ENCODE measurements at places on chromosomes 1 and 21.

- no peak for DNase-seq
Measured at GRCh38 chr1:2953688-2954285, 67.5 kb upstream of the ACTRT2 start.

DNA sequence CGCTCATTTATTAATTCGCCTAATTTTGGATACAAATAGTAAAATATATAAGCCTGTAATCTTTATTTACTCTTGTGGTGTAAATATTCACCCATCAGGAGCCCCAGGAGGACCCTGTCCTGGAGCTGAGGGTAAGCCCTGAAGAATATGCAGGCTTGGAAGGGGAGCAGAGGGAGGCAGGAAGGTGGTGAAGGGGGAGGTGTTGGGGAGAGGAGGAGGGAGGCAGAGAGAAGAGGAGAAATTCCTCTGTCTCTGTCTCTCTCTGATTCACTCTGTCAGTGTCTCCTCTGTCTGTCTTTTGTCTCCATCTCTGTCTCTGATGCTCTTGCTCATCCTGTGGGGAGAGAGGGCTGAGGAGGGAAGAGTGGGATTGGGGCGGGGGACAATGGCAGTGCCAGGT lies 2.8 kb upstream of the C4BPB start:
- DNase-seq = no peak

DNA sequence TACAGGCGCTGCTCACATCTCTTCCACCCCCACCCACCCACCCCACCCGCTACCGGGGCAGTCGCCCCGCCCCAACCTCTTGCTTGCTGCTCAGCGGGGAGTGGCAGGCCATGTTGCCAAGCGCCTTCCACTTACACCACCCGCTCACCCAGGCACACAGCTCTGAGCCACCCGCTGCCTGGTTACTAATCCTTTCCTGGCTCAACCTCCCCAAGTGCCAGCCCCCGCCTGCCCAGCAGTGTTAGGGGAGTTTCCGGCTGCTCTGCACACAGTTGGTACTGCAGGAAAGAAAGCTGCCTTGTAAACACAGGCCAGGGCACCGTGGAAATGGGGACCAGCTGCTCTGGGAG lies 56.2 kb downstream of the LACTBL1 start:
- no peak for DNase-seq

DNA sequence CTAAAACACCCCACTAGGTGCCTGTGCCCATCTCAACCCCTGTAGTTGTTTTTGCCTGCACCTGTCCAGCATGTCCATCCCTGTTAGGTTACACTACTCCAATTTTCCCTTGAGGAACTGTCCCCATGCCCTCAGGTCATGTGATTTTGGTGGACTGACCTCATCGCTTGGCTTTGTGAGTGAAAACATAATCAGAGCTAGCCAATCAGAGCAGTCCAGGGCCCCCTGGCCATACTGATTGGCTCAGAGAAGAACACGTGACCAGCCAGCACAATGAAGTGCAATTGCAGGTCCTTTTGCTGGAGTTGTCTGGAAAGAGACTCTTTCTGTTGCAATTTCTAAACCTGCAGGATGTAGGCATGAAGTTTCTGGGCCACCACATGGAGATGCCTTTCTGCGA lies 303.3 kb upstream of the PROX1 start:
- no peak for DNase-seq

DNA sequence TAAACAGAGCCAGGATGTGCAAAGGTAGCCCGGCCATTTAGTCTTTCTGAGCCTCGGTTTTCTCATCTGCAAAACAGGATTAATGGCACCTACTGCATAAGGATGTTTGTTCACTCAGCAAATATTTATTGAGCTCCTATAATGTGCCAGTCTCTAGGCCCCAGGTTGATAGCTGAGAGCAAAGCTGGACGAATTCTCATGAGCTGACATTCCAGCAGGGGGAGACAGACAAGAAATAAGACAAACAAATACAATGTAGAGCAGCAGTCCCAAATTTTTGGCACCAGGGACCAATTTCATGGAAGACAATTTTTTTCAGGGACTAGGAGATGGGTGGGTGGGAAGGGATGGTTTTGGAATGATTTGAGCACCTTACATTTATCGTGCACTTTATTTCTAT lies 74.3 kb upstream of the PAX7 start:
- DNase-seq = no peak

DNA sequence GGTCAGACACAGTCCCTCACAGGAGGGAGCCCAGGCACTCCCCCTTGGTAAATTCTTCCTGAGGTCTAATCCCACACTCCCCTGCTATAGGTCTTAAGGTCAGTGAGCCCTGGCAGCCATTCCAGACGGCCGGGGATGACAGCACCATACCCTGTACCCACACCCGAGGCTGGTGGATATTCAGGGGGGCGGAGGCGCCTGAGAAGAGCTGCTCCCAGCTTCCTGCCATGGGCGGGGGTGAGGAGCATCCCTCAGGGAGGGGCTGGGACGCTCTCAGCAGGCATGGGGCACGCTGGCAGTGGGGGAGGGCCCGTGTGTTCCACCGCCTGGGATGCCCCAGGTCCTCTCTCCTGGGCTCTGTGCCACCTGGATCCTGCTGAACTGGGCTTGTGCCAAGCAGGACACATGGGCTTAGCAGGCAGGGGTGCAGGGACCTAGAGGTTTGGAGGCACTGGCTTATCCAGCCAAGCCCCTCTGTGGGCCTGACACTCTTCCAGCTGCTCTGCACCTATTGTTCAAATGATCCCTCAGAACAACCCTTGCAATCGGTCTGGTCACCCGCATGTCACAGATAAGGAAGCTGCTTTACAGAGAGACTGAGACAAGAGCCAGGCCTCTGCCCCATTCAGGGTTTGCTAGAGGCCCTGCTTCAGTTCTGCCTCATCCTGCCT lies 5.7 kb upstream of the ADGRB2 start:
- no peak for DNase-seq

GRCh38 chr1:247456914-247457639 lies 827 bp downstream of the OR2B11 start:
- DNase-seq = no peak

GRCh38 chr21:42459546-42460215 lies 36.3 kb downstream of the RSPH1 start:
- DNase-seq = no peak

- DNase-seq = no peak
Measured at GRCh38 chr21:18985584-18985983, 582.0 kb upstream of the TMPRSS15 start.

- no peak for DNase-seq
Measured at GRCh38 chr1:115495625-115496024, 146.1 kb upstream of the VANGL1 start.

- no peak for DNase-seq
Measured at GRCh38 chr21:45939521-45940045, 42.0 kb upstream of the COL6A1 start.

DNA sequence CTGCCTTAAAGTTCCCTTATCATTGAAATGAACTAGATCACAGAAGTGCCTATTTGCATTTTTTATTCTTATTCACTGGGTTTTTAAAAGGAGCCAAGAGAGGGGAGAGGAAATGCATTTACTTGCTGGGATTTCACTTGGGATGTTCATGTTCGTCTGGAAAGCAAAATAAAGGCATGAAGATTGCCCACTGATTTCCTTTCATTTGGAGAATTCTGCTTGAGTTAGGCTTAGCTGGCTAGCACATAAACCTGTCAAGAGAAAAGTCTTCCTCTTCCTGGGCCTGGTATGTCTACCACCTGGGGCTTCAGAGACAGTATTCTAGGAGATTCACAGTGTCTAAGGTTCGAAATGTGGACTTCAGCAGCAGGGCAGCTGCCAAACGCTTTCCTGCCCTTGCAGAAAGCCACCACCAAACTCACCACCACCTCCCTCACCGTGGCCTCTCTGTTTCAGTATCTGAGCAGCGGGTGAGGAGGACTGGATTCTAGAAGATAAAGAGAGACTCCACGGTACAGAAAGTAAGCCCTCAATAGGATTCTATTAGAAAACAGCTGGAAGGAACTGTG lies 44.5 kb downstream of the HIVEP3 start:
- DNase-seq = no peak

DNA sequence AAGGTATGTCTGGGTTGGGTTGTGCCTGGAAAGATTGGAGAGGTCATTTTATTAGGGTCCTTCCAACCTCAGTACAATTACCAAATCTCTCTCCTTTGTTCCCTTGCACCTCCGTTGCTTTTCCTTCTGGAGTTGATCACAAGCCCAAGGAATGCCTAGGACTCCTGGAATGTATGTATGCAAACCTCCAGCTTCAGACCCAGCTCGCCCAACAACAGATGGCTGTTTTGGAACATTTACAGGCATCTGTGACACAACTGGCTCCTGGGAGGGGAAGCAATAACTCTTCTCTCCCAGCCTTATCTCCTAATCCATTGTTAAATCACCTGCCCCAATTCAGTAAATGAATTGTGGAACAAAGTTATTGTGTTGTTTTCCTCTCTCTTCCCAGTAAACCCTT lies 8.3 kb downstream of the TSACC start:
- no peak for DNase-seq

DNA sequence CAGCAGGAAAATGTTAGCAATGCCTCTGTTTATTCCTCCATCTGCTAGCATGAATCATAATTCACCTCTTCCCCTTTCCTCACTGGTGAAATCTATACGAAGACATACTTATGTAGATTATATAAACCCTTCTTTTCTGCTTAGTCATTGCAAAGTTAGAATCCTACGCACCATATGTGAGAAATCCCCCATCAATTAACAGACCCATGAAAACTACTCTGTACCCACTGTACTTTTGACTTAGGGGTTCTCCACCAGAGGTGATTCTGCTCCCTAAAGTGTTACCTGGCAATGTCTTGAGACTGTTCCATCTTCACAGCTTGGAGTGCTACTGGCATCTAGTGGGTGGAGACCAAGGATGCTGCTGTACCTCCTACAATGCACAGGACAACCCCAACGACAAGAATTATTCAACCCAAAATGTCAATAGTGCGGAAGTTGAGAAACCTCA lies 49.6 kb upstream of the KCTD3 start:
- no peak for DNase-seq

DNA sequence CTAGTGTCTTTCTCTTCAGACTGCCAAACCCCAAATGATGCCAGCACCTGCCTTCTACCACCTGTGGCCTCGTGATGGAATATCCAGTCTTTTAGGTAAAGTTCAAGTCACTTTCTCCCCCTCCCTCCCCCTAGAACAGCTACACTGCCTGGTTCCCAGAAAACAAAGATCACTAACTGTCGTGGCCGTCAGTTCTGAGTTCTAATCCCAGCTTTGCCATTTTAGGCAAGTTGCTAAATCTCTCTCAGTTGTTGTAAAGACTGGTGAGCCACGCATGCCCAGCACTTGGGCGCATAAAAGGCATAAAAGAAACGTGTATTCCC lies 648 bp upstream of the TRAPPC3 start:
- DNase-seq = no peak

GRCh38 chr1:8848663-8849386 lies 29.7 kb downstream of the ENO1 start:
- peak; percentile 70 for DNase-seq

GRCh38 chr1:14677292-14677971 lies 78.9 kb downstream of the KAZN start:
- DNase-seq = no peak

DNA sequence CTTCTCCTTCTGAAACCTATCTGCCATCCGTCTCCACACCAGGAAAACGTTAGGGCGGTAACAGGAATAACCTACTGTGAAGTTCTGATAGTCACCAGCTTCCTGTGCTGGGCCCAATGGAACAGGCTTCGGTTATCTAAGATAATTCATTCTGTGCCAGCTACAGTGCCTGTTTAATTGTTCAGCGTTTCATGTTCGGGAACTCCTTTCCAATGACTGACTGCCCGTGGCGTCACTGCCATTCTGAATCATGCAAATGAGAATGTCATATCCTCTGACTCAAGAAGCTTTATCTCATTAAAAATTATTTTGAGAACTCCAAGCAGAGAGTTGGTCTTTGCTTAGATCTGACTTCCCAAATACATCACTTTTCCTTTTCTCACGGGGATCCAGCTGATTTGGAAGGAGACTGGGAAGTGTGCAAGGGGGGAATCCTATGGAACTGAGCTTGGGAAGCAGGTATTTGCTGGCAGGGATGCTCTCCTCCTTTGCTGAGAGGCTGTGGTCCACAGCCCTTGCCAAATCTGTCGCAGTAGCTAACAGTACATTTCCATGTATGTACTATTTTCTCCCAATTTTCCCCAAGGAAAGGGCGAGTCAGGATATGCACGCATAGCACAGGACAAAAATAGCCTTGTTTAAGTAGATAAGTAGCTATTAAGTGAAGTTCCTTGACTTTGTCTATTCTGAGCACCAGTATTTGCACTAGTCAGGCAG lies 358.7 kb downstream of the LTN1 start:
- no peak for DNase-seq

DNA sequence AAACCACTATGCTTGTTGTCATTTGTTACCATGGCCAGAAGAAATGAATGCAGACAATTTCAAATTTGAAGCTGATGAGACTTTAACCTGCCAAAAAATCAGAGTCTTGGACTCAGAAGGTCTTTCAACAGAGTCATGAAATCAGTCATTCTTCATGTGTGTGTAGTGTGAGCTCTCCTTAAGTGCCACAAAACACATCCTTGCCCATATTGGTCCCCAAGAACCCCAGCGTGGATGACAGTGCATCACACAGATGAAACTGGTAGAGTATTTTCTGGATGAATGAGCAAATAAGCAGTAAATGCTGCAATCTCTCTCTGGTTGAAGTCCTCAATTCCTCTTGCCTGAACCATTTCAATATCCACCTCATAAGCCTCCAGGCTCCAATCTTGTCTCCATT lies 28.7 kb upstream of the ETS2 start:
- DNase-seq = no peak

- no peak for DNase-seq
Measured at GRCh38 chr1:185325413-185325812, 8.4 kb upstream of the IVNS1ABP start.

GRCh38 chr21:43345746-43346409 lies 81.1 kb downstream of the SIK1 start:
- no peak for DNase-seq

DNA sequence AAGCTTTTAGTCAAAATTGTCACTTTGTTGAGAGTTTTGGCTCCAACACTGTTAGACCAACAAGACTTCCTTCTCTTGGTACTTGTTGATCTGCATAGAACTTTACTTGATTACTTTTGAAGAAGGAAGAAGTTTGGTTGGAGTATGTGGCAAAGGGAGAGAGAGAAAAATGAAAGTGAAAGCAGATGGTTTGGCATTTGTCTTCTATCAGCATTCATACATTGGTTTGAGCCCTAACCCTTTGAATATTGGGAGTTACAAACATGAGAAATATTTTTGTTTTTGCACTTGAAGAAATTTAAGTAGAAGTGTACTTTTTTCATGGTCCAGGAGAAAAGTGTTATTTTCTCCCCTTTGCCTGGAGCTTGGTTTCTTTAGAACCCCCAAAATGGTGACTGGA lies 169.8 kb downstream of the ADGRL4 start:
- DNase-seq = no peak

DNA sequence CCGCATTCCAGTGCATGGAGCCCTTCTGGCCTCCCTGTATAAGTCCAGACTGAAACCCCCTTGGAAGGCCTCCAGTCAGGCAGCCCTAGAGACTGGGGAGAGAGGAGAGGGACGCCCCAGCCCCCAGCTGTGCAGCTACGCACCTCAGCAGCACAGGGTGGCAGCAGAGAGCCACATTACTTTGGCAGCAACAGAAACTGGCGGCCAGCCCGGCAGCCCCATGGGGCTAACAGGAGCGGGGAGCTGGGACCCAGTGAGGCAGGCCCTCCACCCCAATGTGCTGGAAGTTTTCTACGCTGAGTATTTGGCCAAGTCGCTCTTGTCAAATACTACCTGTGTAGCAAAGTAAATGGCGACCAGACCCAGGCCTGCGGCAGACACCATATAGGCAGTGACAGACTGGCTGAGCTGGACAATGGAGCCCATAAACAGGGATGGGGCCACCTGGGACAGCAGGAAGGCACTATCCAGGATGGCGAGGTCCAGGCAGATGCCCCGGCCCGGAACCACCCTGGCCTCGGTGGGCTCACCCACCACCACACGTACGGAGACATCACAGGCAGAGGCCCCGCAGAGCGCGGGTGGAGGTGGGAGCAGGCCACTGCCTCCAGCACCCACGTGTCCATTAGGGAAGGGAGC lies 21.2 kb downstream of the SLC45A3 start:
- DNase-seq = peak; percentile 64

All from stimulated activated CD4-positive, alpha-beta T cell treated with anti-CD3 and anti-CD28 coated beads, Interleukin-15, amount 100 ng/mL, for 1 hour (primary cell).